ENCODE measurements at places on chromosomes 13 and 19.

DNA sequence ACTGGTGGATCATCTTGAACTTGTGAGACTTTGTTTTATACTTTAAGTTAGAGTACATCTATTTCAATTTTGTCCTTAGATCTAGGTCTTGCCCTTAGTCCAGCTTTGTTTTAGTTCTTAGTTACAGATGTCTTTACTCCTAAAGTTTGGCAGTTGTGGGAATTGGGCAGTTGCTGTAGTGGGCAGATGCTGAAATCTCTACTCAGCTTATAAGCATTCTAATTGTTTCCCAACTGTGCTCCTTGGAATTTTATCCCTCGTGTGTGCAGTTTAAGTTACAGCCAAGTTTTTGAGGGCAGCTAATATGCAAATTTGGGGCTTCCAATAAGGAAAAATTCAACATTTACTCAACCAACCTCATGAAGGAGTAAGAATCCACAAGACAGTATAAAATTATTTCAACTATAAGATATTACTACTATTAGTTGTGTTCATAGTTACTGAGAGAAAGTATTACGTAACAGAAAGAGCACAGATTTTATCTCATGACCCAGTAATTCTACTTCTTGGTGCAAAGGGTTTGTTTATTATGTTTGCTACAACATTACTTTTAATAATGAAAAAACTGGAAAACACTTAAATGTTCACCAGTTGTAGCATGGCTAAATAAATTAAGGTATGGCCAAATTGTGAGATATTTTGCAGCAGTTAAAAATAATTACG lies 32.9 kb downstream of the CCDC122 start:
- no peak for DNase-seq

DNA sequence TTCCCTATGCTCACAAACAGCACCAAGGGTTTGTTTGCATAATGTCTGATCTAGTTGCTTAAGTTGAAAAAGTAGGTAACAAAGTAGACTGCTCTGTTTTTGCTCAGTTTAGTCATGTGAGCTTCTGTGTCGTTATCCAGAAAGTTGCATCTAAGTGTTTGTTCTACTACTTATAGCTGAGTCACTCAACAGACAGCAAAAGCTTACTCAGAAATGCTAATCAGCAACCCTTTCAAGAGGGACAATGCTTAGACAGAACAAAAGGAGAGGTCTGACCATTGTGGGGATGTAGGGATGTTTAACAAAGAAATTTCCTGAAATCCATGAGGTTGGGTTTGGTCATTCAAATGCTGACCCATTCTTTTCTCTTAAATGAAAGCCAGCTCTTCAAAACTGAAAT lies 106.4 kb downstream of the ATP8A2 start:
- DNase-seq, result no peak

DNA sequence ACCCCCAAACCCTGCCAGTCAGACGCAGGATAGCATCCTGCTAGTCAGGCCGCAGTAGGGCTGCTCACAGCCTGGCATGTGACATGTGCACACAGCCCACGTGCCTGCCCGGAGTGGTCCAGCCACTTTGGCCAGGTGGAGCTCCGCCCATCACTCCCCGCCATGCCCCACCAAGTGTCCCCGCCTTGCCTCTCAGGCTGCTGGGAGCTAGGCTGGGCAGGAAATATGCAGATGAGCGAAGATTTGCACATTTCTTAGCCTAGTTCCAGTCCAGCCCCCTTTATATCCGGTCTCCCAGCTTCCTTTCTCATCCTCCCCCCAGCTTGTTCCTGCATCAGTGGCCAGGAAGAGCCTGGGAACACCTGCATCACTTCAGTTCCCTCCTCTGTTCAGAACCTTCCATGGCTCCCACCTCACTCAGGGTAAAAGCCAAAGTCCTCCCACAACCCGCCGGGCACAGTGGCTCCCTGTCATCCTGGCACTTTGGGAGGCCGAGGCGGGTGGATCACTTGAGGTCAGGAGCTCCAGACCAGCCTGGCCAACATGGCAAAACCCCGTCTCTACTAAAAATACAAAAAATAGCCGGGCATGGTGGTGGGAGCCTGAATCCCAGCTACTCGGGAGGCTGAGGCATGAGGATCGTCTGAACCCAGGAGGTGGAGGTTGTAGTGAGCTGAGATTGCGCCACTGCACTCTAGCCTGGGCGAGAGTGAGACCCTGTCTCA lies 2.3 kb upstream of the DOCK6 start:
- no peak for DNase-seq

GRCh38 chr19:17842663-17843291 lies 5.0 kb downstream of the JAK3 start:
- no peak for DNase-seq

- DNase-seq, result no peak
These were observed 194.4 kb downstream of the RFC3 start for GRCh38 chr13:34012382-34012781.

- DNase-seq, result no peak
These were observed 15.8 kb downstream of the CYP4F3 start for GRCh38 chr19:15656467-15656866.

GRCh38 chr19:1267477-1268225 lies 1.5 kb upstream of the CIRBP start:
- DNase-seq, result no peak

- no peak for DNase-seq
These were observed 744 bp downstream of the ZNF805 start for GRCh38 chr19:57241176-57241575.

DNA sequence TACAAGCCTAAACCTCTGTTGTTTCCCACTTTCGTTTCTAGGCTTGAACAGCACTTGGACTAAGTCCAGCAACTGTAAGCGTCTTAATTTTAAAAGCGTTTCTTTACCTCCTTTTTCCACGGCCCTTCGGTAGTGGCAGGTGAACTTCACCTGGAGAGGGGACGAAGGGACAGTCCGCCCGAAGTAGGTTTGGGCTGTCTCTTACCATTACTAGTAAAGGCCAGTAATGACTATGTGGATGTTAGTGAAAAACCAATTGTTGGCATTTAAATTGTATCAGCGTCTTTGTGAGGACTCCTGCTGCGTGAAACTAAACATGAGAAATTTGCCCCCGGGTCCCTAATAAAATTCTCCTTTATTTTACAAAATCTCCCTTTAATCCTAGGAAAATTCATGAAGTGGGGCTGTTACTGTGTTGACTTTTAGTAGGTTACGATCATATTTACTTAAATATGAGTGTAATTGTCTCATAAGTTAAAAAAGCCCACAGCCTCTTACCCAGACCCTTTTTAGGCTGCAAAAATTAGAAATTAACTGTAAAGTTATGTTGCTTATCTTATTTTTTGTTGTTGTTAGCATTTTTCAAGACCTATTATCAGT lies 983 bp downstream of the ITM2B start:
- DNase-seq, result peak; percentile 72

GRCh38 chr13:23870356-23871140 lies 18.7 kb downstream of the MIPEP start:
- no peak for DNase-seq

DNA sequence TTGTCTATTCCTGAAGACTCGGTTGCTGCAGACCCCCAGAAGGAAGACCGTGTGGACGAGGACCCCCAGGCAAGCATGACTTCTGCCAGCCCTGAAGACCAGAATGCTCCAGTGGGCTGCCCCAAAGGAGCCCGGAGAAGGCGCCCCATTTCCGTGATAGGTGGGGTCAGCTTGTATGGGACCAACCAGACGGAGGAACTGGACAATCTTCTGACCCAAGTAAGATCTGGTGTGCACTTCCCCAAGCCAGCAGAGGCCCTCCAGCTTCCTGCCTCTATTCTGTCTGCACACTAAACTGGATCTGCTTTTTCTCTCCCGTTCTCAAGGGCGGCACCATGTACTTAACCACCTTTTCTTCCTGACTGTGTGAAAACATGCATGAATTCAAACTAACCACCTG lies 59.8 kb upstream of the C1QTNF9 start:
- no peak for DNase-seq

DNA sequence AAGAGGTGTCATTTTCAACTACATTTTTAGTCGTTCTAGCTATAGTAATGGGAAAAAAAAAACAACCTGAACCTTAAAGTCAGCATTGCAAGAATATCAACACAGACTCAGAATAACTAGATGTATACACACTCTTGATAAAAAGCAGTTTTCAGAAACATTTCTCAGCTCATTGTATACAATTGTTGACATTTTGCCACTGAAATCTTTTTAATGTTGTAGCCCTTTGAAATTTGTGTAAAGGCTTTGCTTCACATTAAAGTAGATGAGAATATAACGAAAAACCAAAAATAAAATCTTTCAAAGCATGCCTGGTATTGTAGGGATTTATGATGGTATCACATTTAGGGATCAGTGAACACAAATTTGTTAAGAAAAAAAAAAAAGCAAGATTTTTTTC lies 87.2 kb upstream of the SLC10A2 start:
- no peak for DNase-seq

- DNase-seq, result no peak
These were observed 4.0 kb downstream of the RAD23A start for GRCh38 chr19:12949363-12950283.

GRCh38 chr19:35006999-35007365 lies 6.9 kb downstream of the GRAMD1A start:
- DNase-seq, result no peak

DNA sequence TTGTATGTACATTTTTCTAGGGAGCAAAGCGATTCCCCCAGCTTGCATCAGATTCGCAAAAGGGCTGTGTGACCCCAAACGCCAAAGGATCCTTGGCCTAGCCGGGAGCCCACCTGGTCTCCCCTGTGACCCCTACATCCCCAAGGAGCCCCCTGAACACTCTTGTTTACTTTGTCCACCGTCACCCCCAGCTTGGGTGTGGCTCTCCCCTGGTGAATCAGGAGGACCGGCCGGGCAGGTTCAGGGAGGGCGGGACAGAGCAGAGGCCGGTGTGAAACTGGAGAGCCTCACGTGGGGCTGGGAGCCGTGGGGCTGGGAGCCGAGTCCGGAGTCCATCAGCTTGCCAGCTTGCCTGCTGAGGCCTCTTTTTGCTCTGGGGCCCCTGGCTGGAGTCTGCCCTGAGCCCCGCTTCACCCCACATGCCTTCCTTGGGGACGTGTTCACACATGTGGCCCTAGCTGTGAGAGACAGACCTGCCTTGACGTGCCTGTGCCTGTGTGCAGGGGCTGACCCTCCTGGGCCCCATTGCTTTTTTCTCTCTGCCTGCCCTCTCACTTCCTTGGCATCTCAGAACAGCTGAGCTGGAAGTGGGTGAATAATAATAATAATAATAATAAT lies 2.0 kb downstream of the ITPKC start:
- DNase-seq, result peak; percentile 54

DNA sequence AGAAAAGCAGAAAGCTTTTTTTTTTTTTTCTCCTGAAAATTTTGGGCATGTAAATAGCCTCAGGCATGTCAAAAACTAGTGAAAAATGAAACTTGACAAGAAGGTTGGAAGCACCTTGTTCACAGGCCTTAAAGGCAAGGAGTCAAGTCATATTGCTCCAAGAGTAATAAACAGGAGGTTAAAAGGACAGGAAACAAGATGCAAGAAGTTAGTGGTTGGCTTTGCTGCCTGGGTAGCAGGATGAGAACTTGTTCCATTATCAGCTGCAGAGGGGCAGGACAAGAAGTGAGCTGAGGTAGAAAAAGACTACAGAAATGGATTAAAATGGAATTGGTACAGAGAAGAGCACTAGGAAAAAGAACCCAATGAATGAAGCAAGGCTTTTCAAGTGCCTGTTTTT lies 242.6 kb downstream of the DCT start:
- no peak for DNase-seq

DNA sequence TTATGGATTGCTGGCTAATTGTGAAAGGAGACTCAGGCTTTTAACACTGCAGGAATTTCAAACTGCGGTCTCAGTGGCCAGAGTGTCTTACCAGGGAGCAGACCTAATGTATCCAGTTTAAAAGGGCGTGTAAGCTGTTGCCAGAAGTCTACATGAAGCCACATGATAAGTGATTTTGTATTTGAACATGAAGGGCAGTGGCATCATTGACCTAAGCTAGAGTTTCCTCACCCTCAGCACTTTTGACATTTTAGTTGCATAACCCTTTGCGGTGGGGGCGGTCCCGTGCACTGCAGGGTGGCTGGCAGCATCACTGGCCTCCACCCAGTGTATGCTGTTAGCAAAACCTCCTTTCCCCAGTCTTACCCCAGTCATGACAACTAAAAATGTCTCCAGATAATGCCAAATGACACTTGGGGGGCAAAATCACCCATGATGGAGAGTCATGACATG lies 23.7 kb upstream of the GPR18 start:
- no peak for DNase-seq

DNA sequence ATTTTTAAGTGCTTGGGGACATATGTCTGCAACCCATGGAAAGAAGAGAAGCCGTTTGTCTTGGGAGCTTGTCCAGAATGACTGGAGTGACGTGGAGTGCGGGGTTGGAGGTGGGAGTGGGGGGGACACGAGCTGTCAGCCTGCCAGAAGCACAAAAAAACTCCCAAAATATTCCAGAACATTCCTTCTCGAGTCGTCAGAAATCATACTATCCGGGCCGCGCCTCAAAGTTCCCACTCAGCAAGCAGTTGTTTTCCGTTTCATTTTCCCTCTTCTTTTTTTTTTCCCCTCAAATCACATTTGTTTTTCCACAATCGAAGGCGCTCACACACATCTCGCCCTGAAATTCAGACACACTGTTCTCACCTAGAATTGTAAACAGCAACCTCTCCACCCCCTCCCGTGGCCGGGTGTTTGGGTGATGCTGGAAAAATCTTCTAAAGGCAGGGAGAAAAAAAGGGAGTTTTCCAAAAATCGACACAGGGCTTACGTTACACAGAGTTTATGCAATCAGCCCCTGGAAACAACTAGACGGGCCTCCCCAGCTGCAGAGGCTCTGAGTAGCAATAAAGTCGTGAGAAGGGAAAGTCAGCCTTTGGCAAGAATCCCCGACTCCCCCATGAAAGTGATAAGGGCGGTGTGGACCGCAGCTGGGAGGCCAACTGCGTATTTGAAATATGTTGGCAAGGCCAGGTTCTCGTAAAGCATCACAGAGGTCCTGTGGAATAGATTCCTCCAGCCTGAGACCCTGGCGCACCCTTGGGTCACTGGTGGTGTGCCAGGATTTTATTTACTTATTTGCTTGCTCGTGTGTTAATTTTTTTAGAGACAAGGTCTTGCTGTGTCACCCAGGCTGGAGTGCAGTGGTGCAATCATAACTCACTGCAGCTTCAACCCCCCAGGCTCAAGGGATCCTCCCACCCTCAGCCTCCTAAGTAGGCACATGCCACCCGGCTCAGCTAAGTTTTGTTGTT lies 31.2 kb upstream of the KLF2 start:
- peak; percentile 92 for DNase-seq
